Renal cortex interstitium (tissue), 15 donors: ENCODE measurements at places on chromosomes 3 and 15.
A peak's percentile ranks its signal among the peaks of the same experiment; 100 is the strongest.

GRCh38 chr15:77695961-77696582 lies 63.4 kb upstream of the LINGO1 start:
- DNase-seq, result no peak

- no peak for DNase-seq
Observed at GRCh38 chr15:37246856-37247255, 146.5 kb upstream of the MEIS2 start.

- DNase-seq, result no peak
Observed at GRCh38 chr3:187967993-187968392, 186.0 kb upstream of the LPP start.

DNA sequence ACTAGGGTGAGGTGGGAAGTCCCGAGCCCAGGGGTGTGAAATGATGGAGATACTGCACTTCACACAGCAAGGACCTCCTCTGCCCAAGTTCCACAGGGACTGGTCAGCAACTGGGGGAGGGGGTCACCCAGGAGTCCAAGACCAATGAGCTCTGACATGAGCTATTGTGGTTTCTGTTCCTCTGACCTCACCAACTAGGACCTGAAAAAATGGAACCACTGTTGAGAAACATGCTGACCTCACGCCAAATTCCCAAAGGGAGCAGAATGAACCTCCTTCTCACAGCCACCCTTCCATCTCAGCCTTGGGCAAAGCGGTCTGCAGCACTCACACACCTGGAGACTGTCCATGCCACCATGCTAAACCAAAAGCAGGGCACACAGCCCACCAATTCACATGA lies 69.3 kb downstream of the LRIG1 start:
- DNase-seq, result no peak

- no peak for DNase-seq
Observed at GRCh38 chr3:45455040-45455439, 66.7 kb downstream of the LARS2 start.

GRCh38 chr15:74608786-74609185 lies 6.8 kb upstream of the CLK3 start:
- DNase-seq, result no peak

- DNase-seq, result no peak
Observed at GRCh38 chr3:123412811-123413604, 35.9 kb downstream of the ADCY5 start.

DNA sequence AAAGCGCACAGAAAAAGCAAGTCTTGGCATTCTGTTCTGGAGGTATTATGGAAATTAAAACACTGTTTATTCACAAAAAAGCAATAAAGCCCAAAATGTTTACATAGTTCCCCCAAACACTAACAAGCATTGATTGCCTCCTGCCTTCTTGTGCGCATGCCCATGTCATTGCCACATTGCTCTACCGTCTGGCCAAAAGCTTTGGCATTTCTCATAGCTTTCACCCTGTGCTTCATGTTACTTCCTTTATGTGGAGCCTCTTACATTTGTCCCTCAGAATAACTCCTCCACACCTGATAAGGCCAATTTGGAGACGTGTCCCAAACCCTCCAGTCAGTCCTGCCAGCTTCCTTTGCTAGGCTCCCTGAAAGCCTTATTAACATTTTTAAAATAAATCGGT lies 680.8 kb downstream of the GBE1 start:
- DNase-seq, result no peak

DNA sequence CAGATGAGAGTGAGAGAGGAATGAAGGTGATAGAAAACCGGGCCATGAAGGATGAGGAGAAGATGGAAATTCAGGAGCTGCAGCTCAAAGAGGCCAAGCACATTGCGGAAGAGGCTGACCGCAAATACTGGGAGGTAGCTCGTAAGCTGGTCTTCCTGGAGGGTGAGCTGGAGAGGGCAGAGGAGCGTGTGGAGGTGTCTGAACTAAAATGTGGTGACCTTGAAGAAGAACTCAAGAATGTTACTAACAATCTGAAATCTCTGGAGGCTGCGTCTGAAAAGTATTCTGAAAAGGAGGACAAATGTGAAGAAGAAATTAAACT lies 88.9 kb downstream of the EOMES start:
- DNase-seq, result no peak

DNA sequence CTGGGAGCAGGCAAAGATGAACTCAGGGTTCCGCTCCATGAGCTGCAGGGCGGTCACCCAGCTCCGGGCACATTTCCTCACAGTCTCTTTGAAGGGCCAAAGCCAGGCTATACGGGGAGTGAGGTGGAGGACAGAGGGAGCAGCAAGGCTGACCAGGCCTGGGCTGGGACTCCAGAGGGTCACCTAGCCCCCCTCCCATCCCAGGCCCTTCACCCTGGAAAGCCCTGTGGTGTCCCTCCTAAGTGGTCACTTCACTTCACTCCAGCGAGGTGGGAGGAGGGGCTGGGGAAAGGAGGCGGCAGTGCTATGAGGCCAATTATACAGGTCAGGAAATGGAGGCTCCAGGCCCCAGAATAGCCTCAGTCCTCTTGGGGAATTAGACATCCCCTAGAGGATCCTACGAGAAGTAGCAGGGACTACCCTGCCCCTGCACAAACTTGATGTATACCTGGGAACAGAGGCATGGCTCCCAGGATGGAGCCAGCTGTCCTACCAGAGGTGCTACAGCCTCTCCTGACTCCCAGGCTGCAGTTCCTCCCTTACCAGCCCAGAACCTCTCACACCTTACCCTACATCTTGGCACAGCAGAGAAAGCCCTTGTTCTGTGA lies 5.7 kb downstream of the MAN2C1 start:
- no peak for DNase-seq

DNA sequence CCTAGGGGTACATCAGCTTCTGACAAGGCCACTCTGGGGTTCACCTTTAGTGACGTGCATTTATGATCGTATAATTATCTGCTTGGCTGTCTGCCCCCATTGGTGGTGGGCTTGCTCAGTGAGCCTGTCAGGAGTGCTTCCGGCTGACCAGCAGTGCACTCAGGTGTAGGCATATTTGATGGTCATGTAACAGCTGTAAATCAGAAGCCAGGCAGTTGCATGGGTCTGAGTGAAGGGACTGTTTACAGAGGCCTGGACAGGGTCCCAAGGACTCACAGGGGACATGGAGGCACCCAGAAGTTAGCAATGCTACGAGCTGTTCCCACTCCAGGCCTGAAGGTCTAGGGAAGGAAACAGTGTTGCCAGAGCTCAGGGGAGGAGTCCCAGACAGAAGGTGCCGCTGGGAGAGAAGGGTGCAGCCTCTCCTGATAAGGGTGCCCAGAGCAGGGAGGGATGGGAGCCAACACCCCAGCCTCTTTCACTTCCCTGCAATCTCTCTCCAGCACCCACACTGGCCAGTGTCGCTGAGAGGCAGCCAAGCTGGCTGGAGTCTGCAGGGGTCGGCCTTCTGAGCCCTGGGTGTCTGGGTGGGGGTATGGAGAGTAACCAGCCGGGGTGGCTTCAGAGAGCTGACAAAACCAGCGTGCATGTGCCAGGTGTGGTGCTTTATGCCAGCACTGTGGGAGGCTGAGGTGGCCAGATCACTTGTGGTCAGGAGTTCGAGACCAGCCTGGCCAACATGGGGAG lies 61.3 kb upstream of the PRR23E start:
- DNase-seq, result no peak

DNA sequence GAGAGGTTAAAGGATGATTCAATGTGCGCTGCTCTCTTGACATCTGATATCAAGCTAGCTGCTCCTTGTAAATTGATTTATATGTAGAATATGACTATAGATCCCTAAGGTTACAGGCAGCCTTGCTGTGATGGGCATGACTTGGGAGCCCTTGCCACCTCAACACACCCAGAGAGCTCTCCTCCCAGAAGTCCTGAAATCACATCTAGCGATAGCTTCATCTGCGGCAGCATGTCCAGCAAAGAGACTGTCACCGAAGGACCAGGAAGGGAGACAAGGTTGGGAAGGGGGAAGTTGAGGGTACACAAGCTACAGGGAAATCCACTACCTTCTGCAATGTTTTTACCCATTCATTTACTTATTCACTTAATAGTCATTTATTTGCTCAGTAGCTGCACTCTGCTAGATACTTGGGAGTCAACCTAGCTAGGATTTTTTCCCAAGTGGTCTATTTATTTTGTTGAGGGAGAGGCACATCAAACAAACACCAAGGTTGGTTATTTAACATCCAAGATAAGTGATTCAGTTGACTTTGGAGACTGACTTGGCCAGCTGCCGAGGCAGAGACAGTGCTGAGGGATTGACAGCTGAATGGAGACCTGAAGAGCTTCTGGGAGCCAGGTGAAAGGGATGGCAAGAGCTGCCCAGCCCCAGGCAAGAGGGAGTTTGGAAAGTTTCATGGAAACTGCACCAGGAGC lies 205.8 kb upstream of the IL12A start:
- DNase-seq, result no peak

DNA sequence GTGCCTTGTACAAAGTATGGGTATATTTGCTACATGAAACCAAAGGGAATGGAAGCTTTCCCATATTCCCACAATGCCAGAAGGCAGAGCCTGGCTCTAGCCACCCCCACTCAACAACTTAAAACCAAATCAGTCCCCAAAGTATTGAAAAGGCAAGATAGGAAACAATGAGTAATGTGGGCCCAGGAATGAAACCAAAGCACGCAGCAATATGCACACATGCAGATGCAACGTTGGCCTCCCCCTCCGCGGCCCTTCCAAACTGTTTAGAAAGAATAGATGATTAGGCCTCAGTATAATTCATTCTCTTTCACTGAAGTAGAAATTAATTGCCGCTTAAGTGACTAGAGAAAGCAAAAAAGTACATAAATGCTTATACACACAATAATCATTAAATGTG lies 59.1 kb downstream of the THRB start:
- DNase-seq, result no peak

- peak; percentile 48 for DNase-seq
Observed at GRCh38 chr3:124174476-124174875, 182.6 kb upstream of the ROPN1 start.

- no peak for DNase-seq
Observed at GRCh38 chr3:101084404-101084803, 91.2 kb upstream of the ABI3BP start.

- DNase-seq, result no peak
Observed at GRCh38 chr3:100412912-100413590, 11.7 kb downstream of the LNP1 start.

GRCh38 chr3:178485756-178486155 lies 50.5 kb upstream of the KCNMB2 start:
- DNase-seq, result no peak

- no peak for DNase-seq
Observed at GRCh38 chr15:89630974-89631901, 24.0 kb downstream of the KIF7 start.

- DNase-seq, result no peak
Observed at GRCh38 chr15:90463381-90463780, 66.3 kb upstream of the CRTC3 start.

DNA sequence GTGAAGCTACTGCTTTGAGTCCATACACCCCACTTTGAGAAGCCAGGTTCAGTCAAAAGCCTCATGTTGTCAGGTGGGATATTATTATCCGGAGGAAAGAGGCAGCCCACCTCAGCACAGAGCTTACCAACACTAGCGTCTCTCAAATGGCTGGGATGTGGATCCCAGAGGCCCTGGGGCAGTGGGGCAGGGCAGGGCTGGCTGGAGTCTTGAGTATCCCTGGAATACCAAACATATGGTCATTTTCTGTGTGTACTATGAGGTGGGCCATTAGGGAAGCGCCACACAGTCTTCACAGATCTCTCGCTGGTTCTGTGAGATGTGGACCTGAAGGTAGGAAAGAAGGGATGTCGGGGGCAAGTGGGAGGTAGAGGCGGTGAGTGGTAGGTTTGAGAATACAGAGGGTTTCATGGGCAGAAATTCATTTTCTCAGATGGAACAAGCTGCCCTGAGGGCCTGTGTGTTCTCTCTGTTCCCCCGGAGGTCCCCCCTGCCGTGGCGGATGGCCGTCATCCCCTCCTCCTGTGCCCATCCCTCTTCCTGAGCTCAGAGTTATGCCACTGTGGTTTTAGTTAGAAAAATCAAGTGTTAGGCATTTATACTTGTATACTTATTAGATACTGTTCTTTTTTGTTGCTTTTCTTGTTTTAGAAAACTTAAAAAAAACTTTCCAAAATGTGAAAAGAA lies 66.4 kb downstream of the USP13 start:
- no peak for DNase-seq

GRCh38 chr3:19384868-19385267 lies 236.6 kb downstream of the KCNH8 start:
- DNase-seq, result no peak

GRCh38 chr3:14130230-14130629 lies 5.4 kb downstream of the TMEM43 start:
- no peak for DNase-seq

GRCh38 chr3:50662408-50662807 lies 12.3 kb upstream of the DOCK3 start:
- no peak for DNase-seq
